ENCODE measurements at places on chromosomes 3 and 15. TPM values are rescaled to one million over a fixed set of nuclear protein-coding genes. Genes with fewer than 3 reads are reported as not detected.

GRCh38 chr3:125250973-125251372 lies 38.4 kb upstream of the SLC12A8 start:
- DNase-seq = no peak

DNA sequence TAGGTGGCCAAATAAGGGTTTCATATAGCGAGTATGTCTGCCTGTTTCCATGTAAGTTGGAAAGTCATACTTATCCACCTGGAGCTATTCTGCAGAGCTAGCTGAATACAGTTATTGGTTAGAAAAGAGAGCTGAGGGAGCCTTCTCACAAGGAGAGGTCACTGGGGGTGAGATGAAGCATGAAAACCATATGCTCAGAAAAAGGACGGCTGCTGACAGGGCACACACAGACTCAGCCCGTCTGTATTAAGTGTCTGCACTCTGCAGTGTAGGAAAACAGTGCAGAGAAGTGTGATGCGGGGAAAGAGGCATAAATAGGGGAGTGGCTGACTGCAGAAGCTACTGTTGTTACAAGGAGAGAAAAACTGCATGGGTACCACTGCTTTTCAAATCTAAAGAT lies 58.2 kb downstream of the C3orf70 start:
- no peak for DNase-seq

Gene LMOD3
- polyA plus RNA-seq = 0.06 TPM

Gene TPM1
- polyA plus RNA-seq = 474 TPM

Gene CKMT1A
- 3.8 TPM for polyA plus RNA-seq

GRCh38 chr15:30895461-30896210 lies 8.1 kb upstream of the FAN1 start:
- no peak for DNase-seq

- DNase-seq = no peak
Measured at GRCh38 chr3:130491431-130491830, 25.5 kb upstream of the COL6A6 start.

DNA sequence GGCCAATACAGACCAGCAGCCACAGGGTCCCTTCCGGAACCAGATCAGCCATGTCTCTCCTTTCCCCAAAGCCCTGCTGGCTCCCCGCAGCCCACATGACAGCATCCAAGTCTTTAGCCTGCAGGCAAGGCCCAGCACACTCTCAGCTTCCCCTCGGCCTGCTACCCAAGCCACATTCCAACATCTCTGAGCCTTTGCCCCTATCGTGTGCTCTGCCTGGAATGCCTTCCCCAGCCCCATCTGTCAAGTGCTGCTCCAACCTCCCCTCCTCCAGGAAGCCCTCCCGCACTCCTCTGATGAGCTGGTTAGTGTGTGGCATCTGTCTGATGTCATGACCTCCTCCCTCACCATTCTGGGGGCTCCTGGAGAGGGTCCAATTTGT lies 8.5 kb downstream of the PLXND1 start:
- DNase-seq = no peak

Gene SCG3
- polyA plus RNA-seq = 0.06 TPM

Gene ACAP2
- 30.2 TPM for polyA plus RNA-seq

DNA sequence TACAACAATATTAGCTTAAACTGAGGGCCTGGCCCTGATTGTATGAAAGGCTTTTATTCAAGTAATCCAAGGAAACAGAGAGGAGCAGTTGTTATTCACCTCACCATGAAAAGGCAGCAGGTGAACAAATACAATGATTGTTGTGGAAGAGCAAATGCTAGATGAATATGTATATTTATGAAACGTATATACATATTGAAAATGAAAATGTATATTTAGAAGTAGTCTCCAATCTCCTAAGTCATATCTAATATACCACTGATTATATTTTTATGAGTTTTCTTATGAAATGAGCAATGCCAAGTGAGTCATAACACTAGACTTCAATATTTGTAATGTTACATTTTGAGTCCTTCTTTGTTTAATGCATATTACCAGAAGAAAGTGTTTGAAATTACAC lies 116.2 kb upstream of the KCNMB2 start:
- no peak for DNase-seq

Gene ACOX2
- polyA plus RNA-seq = 38.7 TPM

DNA sequence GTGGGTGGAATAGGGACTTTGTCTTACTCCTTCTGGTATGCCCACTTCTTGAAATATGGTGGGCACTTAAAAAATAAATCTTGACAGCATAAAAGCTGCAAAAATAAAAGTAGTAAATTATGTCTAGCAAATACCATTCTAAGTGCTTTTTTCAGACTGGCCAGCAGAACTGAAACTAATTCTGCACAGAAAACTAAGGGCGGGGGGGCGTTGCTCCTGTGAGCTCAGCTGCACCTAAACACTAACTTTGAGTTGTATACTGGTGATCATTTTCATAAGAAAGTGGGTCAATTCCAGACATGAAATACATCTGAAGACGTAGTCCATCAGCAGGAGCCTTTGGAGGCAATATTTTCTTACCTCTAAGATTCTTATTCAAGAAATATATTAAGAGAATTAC lies 114.8 kb downstream of the WDR76 start:
- no peak for DNase-seq

Gene CPNE4
- polyA plus RNA-seq = 0.42 TPM

DNA sequence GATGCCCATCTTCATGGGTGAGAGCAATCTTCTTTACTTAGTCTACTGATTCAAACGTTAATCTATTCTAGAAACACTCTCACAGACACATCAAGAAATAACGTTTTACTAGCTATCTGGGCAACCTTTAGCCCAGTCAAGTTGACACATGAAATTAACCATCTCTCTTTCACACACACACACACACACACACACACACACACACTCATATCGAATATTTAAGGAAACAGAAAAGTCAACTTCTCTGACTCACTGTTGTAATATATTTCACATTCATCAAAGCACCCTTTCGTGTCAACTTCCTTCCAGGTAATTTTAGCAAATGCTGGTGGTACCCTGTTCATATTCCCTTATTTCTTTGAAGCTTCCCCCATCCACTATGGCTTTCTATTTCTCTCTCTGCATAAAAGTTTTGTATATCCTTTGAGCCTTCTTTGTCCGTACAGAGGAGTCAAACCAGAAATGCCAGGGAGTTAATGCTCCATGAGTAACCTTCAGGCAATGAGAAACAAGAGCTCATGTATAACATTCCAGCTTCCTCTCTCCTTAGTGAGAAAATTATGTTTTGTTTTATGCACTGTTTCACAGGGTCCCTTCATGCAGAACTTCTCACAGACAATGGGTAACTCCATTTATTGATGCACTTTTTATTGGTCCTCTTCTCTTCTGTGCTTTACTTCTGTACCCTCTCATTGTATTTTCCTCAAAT lies 335.5 kb upstream of the CBLB start:
- DNase-seq = no peak

Gene UROC1
- 0.07 TPM for polyA plus RNA-seq

GRCh38 chr3:132242790-132243189 lies 74.4 kb upstream of the ACP3 start:
- no peak for DNase-seq

DNA sequence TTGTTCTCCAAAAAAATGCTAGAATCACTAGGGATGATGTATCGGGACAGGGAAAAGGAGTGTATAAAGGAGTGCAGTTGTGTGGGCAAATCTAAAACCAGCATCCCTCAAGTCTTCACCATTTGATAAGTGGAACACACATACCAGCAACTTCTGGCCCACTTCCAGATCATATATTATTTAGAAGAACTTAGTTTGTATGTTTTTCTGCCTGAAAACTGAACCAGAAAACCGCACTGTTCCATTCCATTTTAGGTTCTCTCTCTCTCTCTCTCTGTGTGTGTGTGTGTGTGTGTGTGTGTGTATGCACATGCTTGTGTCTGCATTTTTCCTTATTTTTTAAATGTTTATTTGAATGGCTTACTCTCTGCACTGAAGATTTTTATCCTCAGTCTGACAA lies 93.5 kb downstream of the SERPINI1 start:
- DNase-seq = no peak

- DNase-seq = no peak
Measured at GRCh38 chr15:72189250-72189902, 8.2 kb downstream of the GRAMD2A start.

Gene SEMA7A
- polyA plus RNA-seq = 5.2 TPM

Gene C2CD4A
- polyA plus RNA-seq = 0.35 TPM

DNA sequence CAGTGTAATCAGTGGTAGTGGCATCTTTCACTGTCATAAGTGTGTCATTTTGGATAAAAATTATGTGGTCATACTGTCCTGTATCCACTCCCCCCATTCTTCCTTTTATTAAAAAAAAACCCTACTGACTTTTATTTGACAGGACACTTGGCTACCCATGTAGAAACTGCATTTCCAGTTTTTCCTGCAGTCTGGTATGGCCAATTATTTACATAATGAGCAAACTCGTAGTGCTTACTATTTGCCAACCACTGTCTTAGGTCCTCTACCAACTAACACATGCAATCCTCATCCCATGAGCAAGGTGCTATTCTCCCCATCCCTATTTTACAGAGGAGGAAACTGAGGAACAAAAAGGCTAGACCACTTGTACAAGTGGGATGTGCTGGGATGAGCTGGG lies 129.1 kb downstream of the MECOM start:
- DNase-seq = no peak

- DNase-seq = no peak
Measured at GRCh38 chr3:100941451-100941850, 51.8 kb downstream of the ABI3BP start.

DNA sequence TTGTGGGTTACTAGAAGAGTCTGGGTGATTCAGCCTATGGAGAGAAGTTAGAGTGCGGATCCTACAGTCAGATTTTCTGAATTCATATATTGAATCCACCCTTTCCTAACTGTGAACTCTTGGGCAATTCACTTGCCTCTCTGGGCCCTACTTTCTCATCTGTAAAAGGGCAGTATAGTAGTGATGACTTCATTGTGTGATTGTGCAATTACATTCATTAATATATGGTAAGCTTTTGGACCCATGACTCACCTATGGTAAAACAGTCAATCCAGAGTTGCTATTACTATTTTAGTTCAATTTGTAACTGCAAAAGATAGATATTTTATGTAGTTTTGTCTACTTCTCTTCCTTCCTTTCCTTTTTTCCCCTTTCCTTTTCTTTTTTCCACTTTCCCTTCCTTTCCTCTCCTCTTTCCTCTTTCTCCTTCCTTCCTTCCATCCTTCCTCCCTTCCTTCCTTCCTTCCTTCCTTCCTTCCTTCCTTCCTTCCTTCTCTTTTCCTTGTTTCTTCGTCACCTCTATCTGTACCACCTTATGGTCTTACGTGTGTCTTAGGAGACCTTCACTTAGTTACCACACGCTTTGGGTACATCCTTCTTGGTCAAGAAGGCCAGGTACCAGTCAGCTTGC lies 37.0 kb downstream of the GMNC start:
- DNase-seq = no peak

DNA sequence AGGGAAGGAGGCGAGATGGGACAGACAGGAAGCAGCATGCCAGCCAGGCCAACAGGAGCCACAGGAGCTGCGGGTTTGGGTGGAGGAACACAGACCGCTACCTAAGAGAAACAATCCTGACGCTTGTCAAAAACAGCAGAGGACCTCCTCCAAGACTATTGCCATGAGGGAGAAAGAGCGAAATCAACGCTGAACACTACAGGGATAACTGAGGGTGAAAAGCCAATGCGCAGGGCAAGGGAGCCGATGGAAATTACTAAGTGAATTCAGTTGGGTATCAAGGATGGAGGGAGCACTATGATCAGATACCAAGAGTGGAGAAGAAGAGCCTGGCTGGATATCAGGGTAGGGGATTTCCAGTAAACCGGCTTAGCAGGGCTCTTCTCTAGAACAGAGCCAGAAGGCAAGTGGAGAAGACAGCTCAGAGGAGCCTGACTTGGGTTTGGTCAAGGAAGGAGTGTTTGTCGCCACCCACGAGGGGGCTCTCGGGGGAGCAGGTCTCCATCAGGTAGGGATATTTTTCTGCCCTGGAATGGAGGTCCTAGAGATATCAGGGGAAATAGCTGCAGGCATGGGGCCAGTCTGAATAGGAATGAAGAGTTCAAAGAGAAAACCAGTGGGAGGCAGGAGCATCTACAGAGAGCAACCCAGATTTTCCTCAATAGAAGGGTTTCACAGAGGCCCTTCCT lies 48.4 kb downstream of the SLC41A3 start:
- DNase-seq = no peak

- no peak for DNase-seq
Measured at GRCh38 chr3:80993241-80993945, 768.1 kb downstream of the GBE1 start.

- no peak for DNase-seq
Measured at GRCh38 chr3:184237807-184238206, 8.4 kb downstream of the VWA5B2 start.

GRCh38 chr3:27385504-27385903 lies 16.3 kb upstream of the NEK10 start:
- DNase-seq = no peak

DNA sequence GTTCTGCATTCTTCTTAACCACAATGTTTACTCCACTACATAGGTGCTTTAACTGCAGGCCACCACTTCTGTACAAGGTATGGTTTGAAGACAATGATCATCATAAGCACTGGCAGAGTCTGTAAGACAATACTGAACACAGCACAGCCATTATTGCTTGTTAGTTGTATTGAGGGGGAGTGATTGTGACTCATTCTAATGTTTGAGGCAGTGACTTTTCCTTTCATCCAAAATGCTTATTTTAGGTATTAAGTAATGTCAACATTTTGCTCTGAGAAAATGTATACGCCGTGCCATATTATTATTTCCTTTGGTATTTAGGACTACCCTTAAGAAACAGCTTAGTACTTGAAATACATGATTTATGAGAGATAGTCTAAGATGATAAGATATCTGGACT lies 618.2 kb upstream of the ZNF717 start:
- no peak for DNase-seq

Gene CYP1A1
- 0.07 TPM for polyA plus RNA-seq

Gene CCDC54
- 0.25 TPM for polyA plus RNA-seq

DNA sequence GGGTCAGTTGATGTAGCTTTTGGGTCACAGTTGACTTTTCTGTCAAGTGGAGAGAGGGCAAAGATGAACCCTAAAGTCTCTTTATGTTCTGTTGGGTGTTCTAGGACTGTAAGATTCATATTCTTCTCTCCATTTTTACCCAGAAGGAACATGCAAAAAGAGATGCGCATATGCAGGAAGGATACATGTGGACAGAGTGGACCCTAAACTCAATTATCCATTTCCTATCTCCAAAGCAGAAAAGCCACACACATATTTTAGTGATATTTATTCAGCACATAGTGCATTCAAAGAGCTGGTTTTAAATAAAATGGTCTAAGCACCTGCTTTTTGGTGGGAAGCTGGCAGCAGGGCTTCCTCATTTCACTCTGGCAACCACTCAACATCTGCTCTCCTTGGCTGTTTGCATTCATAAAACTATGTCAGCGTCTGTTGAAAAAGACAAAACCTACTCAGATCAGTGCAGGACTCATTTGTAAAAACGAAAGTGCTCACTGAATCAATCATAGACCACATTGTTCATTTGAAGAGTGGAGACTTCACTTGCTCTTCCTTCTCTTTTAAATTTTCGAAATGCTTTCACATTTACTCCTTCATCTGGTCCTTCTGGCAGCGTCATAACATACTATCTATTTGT lies 96.6 kb downstream of the SEMA6D start:
- DNase-seq = no peak

Gene FANCD2OS
- not detected for polyA plus RNA-seq

DNA sequence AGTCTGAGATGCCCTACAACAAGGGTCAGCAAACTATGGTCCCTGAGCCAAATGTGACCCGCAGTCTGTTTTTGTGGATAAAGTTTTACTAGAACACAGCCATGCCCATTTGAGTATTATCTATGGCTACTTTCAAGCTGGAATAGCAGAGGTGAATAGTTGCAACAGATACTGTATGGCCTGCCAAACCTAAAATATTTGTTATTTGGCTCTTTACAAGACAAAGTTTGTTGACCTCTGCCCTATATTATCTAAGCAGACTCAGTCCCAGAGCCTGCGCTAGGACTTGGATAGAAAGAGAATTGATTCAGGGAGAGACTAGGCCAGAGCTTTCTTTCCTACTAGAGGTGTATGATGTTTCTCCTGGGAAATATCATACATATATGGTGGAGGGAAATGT lies 81.7 kb upstream of the NMNAT3 start:
- DNase-seq = no peak

Gene KNL1
- 18.6 TPM for polyA plus RNA-seq
